ENCODE measurements at places on chromosomes 4 and X. TPM values are rescaled to one million over a fixed set of nuclear protein-coding genes. Genes with fewer than 3 reads are reported as not detected.

- no peak for DNase-seq
Measured at GRCh38 chr4:108980455-108981239, 217.8 kb upstream of the ETNPPL start.

- DNase-seq, result no peak
Measured at GRCh38 chr4:25001509-25001908, 29.2 kb downstream of the LGI2 start.

DNA sequence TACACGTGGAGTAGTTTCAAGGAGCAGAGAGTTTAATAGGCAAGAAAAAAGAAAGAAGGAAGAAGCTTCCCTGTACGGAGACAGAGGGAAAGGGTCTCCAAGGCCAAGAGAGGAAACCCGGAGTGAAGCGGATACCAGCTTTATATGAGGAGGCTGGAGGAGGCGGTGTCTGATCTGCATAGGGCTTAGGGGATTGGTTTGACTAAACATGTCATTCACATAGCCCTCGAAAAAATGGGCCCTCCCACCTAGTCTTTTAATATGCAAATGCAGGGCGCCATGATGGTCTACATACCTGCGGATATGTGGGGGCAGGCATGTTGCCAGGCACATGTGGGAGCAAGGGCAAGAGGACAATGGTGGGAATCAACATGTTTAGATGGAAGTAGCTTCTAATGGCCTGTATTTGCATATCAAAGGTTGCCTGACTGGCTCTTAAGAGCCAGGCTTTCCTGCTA lies 103.1 kb upstream of the UGT8 start:
- no peak for DNase-seq

- no peak for DNase-seq
Measured at GRCh38 chr4:5791654-5792053, 80.7 kb downstream of the EVC start.

- no peak for DNase-seq
Measured at GRCh38 chrX:132918523-132918922, 39.9 kb downstream of the HS6ST2 start.

DNA sequence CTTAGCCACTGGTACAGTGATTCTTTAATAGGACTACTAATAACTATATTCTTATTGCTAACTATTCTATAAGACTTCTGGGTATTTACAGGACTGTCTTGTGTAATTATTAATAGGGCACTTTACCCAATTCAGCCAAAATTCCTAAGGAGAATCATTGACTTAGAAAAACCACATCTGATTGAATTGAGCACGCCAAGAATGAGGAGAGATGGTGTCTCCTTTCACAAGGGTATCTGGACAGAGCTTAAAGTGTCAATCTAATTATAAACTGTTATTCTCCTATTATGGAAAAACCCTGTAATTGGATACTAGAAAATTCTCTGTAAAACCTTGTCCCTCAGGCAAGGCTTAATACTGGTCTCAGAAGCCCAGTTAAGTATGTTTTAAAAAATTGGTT lies 111.1 kb upstream of the TLL1 start:
- no peak for DNase-seq

DNA sequence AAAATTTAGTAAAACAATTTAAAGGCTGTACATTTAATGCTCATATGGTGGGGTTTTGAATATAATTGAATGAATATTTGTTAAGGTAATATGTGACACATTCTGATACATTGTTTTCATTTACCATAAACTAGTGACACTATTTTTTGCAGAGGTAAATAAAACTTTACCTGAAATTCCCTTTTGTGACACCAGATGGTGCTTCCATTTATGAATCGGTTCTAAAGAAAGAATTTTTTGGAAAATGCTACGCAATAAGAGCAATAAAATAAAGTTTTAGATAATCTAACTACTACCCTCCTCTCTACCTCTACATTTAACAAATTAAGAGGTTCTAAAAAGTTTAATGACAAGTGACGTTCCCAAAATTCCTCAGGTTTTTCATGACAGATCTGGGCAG lies 448.9 kb downstream of the MAGEB5 start:
- no peak for DNase-seq

- no peak for DNase-seq
Measured at GRCh38 chr4:67712000-67712625, 11.2 kb upstream of the UBA6 start.

- DNase-seq, result no peak
Measured at GRCh38 chr4:124334119-124334518, 378.4 kb downstream of the ANKRD50 start.

DNA sequence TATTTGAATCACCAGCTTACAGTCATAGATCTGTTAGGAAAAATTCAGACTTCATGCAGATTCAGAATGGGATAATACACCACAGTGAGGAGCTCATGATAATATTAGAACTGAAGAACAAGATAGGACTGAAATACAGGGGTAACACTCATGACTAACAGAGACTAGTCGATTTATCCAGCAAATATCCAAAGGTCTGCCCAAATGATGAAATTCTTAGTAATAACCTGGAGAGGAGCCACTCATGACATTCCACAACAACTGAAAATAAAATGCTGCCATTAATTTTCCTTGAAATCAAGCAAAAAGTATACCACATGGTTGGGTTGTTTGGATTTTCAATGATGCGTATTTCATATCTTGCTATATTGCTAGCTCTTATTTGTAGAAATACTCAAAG lies 903.7 kb upstream of the ADGRL3 start:
- no peak for DNase-seq

- peak; percentile 41 for DNase-seq
Measured at GRCh38 chr4:797066-797465, 28.9 kb downstream of the CPLX1 start.

DNA sequence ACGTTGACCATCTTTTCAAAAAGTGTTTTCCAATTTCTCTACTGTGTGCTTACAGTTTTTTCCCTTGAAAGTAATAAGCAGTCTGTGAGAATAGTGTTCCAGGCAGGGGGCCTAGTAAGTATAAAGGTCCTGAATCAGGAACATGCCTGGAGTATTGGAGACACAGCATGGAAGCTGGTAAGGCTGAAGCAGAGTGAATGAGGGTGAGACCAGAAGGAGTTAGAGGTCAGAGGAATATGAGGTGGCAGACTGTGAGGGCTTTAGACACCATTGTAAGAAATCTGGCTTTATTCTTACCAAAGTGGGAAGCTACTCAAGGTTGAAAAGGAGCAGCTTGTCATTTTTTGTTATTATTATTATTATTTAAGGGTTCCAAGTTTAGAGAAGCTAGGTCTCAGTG lies 107.4 kb downstream of the CT47B1 start:
- DNase-seq, result no peak

DNA sequence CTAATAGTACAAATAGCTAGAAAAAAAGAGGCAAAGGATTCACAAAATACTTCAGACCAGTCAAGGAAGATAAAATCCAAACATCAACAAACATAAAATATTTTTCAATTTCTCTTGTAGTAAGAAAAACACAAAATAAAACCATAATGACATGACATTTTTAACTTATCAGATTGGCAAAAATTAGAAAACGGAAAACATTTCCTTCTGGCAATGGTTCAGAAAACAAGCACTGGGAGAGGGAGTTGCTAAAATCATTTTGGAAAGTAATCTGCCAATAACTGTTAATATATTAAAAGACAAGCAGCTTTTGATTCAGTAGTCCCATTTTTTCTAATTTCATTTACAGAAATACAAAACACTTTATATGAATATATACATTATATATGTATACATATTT lies 26.1 kb downstream of the TKTL2 start:
- no peak for DNase-seq

DNA sequence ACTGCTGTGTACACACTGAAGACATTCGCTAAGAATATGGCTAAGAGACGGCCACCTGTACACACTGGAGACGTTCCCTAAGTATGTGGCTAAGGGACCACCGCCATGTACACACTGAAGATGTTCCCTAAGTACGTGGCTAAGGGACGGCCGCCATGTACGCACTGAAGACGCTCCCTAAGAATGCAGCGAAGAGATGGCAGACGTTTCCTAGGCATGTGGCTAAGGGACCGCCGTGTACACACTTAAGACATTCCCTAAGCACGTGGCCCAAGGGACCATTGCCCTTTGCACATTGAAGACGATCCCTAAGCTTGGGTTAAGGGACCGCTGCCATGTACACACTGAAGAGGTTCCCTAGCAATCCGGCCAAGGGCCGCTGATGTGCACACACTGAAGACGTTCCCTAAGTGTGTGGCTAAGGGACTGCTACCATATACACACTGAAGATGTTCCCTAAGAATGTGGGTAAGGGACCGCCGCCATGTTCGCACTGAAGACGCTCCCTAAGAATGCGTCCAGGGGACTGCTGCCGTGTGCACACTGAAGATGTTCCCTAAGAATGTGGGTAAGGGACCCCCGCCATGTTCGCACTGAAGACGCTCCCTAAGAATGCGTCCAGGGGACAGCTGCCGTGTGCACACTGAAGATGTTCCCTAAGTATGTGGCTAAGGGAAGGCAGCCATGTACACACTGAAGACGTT lies 36.7 kb downstream of the DHRSX start:
- DNase-seq, result no peak

- DNase-seq, result no peak
Measured at GRCh38 chr4:171532968-171533367, 280.2 kb upstream of the GALNTL6 start.

DNA sequence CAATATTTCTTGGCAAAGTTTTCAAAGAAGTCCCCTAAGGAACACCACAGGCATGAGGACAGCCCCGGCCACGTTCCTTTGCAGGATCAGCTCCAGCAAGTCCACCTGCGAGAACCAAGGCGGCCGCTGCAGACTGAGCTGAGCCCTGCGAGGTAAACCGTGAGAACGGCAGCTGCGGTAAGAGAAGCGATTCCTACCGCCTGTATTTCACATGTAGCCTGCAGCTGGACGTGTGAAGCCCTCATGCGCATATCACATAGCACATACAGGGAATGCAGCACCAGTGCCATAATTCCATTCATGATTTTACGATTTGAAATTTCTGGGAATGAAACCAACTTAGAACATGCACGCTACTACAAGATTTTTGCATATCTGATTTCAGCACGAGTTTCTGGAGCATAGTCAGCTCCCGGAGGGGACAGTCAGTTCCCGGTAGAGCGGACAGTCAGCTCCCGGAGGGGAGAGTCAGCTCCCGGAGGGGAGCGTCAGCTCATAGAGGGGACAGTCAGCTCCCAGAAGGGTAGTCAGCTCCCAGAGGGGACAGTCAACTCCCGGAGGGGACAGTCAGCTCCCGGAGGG lies 41.7 kb downstream of the FGFRL1 start:
- peak; percentile 46 for DNase-seq

TKTL2 gene
- 0.12 TPM for total RNA-seq

RPGR gene
- total RNA-seq, result 13.1 TPM

MAGEE2 gene
- 0.25 TPM for total RNA-seq

HTR2C gene
- total RNA-seq, result not detected

GPRASP2 gene
- 2.2 TPM for total RNA-seq

JAKMIP1 gene
- not detected for total RNA-seq

CFAP99 gene
- total RNA-seq, result 1.3 TPM

AFP gene
- not detected for total RNA-seq

UGT2A2 gene
- not detected for total RNA-seq

RAB9B gene
- 8.0 TPM for total RNA-seq
